Hepatic stellate cell (primary cell): ENCODE measurements at places on chromosomes 7 and 10.

GRCh38 chr10:98414932-98415730 lies at the start of gene PYROXD2:
PYROXD2 (minus strand) TSS chr10:98415182; CDS start chr10:98415135, 47 bp downstream.
- DNase-seq = peak; percentile 99

DNA sequence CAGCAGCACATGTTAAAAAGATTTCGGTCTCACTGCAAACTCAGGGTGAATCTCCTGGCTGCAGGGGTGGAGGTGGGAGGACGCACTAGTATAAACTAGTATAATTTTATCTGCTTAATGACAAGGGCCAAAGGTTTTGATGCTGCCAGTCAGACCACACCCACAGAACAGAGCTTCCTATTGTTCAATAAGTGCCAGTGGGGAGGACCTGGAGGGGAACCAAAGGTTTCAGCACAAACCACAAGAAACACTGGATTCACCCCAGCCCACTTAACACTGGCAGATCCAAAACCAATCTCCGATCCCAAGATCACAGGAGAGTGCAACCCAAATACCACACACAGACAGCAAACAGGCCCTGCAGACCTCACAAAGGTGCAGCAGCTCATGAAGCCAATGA lies 6.6 kb downstream of the VOPP1 start:
- DNase-seq = no peak

DNA sequence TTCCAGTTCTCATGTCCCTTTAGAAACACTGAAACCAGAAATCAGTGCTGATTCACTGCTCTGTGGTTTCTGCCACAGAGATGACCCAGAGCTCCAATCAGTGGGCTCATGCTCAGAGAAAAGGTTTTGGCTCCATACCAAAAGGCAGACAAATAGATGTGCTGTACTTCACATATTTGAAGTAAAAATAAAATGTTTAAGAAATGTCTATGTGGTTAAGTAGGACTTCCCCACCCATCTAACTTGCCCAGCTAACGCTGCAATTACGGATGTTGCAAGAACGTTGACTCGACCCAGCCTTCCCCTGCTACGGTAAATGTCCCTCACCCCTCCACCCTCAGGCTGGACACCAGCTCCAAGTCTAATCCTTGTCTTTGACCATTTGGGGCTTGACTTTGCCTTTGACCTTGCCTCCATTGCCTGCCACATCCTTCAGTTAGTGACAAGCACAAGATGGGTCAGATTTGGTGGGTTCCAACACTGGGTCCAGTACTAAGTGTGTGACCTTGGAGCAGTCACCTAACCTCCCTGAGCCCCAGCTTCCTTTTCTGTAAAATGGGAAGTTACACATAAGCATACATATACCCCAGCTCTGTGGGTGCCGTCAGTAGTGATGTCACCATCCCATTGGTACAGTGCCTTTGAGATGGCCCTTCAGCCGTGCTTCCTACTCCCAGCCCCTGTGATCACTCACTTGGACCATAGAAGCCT lies 95.8 kb downstream of the CHST15 start:
- DNase-seq = peak; percentile 85

DNA sequence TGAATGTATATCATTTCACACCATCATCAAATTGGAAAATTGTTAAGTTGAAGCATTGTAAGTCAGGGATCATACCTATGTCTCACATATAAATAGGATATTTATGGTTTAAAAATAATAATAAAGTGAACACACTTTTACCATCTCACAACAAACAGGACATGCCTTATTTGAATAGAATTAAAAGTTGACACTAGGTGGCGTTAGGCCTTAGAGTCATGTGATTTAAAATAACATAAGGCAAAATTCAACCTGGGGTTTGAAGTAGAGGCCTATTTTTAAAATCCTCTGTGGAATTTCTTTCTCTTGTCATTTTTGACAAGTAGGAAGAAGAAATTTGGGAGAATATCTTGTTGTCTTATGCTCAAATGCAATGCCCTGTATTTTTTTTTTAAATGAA lies 184.7 kb upstream of the PCDH15 start:
- no peak for DNase-seq

- DNase-seq = no peak
These were observed 38.3 kb upstream of the PTPN12 start for GRCh38 chr7:77498659-77499379.

DNA sequence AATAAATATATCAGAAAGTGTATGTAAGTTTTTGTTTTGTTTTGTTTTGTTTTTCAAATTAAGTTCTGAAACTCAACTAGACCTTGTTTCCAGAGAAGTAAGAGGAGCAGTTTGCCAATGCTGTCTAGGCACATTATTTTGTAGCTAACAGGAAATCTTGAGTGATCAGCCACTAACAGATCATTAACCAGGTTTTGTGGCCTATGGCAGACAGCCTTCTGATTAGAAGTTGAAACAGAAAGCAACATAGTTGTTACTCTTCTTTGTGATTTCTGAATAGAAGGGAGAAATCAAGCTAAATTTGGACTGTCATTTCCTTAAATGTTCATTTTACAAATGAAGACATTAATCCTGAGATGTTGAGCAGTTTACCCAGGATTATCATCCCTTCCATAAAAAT lies 142.6 kb downstream of the PLXDC2 start:
- DNase-seq = no peak

DNA sequence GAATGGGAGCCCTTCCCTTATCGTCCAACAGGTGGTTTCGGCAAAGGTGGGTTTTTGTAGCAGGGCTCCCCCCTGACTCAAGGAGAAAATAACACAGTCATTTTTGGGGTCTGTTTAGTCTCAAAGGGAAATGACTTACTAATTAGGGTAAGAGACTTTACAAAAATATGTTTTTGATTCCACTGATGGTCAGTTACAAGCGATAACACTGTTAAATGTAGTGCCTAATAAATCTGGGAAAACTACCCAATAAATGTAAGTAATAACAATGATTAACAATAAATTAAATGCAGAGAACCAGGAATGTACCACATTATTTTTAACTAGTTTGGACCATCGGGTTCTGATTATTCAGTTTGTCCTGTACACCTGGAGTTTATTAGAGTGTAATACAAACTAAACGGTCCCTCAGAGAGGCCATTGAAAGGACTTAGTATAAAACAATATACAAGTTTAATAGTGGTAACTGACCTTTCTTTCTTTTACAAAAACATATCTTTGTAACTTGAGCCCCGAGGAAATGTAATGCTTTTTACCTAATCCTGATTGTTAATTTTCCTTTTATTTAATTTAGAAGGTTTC lies 216.2 kb upstream of the HABP2 start:
- no peak for DNase-seq

- no peak for DNase-seq
These were observed 8.8 kb upstream of the ABI1 start for GRCh38 chr10:26869528-26869927.

GRCh38 chr10:72692744-72692993 lies 726 bp downstream of the MCU start:
- no peak for DNase-seq

- no peak for DNase-seq
These were observed 358.5 kb downstream of the RPS24 start for GRCh38 chr10:78392197-78392596.

GRCh38 chr10:32930036-32930435 lies 28.0 kb downstream of the ITGB1 start:
- DNase-seq = no peak

DNA sequence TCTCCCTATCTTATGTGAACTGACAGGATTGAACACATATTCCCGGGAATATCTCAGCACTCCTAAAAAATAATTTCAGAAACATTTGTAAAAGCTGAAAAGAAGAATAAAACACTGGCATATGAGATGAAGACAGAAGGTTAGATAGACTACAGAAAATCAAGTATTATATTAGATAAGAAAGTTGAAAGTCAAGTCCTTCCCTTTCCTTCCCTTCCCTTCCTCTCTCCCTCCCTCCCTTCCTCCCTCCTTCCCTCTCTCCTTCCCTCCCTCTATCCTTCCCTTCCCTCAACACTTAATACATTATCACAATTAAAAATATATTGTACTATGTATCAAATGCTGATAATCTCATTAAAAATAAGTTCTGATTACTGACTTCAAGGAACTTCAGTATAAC lies 122.5 kb downstream of the CTNNA3 start:
- no peak for DNase-seq

DNA sequence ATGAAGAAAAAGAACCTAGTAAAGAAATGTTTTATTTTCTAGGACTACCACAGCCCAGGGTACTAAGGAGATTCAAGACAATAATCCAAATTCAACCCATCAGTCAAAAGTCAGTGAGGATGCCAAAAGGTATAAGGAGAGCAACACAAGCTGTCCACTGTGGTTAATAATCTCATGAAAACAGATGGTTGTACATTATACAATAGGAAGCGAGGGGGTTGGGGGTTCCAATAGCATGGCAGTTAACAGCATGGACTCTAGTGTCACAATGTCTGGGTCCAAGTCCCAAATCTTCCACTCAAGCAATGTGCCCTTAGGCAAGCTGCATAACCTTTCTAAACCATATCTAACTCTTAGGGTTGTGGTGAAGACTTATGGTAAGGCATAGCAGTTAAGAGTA lies 35.1 kb downstream of the BRAF start:
- no peak for DNase-seq

DNA sequence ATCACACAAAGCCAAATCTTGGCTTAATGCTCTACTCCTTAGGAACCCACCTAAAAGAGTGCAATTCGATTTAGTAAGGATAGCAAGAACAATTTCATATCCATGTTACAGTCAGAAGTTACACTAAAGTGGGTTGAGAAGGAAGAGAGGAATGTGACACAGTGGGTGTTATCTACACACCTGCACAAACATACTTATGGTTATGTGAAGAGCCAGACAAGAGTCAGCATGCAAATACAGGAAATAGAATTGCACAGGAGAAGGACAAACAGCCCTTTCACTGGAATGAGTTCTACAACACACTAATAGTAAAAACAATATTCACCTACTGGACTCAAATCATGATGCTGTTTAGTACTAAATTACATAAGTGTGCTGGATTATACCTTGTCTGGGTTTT lies 262.8 kb downstream of the DGKB start:
- DNase-seq = no peak

GRCh38 chr10:18557960-18558359 lies 93.4 kb downstream of the NSUN6 start:
- DNase-seq = no peak

- no peak for DNase-seq
These were observed 67.5 kb downstream of the POU6F2 start for GRCh38 chr7:39045231-39045630.

DNA sequence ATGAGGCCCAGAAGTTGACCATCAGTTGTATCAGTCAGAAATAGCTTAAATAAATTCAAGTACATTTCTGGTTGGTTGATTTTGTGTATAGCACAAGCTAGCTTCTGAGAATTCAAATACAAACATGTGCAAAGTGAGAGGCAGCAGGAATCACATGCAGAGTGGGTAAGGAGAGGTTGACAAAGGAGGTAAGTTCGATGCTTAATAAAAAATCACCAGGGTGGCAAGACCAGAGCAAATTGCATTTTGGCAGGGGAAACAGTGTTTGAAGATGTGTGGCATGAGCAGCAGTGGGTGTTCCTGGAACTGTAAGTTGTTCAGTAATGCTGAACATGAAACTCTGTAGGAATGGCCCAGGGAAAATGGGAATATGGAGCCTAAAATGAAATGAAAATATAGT lies 52.6 kb downstream of the GNAI1 start:
- DNase-seq = no peak

DNA sequence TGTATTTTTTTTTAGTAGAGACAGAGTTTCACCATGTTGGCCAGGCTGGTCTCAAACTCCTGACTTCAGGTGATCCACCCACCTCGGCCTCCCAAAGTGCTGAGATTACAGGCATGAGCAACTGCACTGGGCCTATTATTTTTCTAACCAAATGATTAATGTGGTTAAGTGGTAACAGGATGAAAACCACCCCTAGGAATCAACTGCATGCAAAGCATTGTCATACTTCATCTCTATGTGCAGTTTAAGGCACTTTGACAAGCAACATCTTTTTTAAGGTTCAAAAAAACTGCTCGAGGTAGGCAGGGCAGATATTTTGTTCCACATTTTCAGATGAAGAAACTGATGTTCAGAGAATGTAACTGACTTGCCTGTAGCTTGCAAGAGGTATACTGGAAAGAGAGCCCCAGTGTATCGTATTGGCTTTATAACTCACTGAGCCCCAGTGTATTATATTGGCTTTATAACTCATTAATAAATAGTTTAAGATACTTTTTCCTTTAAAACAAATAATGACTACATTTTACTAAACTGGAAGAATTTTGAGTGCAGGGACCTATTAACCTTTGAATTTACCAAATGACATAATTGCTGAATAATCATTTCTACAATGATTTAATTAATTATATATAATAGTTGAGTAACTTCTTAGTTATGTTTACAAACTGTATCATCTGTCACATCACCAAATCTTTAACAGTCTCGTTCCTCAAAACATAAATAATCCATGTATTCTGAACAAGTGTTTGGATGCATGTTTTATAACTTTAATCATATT lies 38.1 kb downstream of the RTKN2 start:
- DNase-seq = no peak

- DNase-seq = no peak
These were observed 6.4 kb downstream of the ZFYVE27 start for GRCh38 chr10:97743169-97743943.

DNA sequence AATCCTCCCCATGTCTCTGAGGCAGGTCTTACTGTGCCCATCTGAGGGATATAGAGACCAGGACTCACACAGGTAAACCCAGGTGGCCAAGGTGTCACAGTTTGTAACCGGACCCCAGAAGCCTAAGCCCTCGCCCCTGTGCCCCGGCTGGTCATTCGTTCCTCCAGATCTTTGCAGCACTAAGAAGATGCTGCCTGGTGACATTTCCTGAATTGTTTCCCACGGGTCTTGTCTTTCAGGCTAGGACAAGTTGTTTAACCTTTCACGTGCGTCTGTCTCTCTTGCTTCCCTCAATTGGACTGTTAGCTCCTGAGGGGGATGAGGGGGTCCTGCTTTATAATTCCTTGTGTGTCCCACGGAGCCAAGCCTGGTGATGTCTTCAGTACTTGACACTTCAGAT lies 158.0 kb downstream of the KCNMA1 start:
- DNase-seq = no peak

GRCh38 chr10:52464368-52465124 lies 150.5 kb downstream of the DKK1 start:
- DNase-seq = no peak

DNA sequence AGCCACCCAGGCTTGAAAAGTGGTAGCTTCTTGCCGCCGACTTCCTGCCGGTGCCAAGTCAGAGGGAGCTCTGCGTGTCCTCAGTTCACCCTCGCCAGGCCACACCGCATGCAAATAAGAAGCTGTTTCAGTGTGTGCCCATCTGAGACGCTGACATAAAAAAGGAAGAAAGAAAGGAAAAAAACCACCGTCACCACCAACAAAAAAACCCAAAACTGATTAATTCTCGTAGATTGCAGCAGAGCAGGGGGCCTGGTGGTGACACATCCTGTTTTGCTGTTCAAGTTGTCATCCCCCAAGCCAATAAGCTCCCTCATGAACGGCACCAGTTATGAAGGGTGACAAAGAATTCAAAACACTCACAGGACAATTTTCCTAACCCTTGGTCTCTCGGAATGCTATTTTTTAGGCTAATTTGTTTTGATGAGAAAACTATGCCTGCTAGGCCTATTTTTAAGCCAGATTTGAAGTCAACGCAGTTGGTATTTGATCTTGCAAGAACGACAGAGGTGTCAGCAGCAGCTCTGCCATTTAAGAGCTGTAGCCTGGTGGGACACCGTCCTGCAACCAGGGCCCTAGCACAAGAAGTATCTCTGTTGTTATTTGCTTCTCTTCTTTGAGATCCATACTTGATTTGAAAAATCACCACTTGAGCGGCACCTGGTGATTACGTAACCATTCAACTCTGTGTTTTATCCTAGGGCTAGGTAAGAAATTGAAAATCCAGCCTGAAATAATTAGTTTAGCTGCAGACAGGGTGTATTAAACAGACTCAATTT lies 145.6 kb downstream of the PFKFB3 start:
- no peak for DNase-seq
